Dermis microvascular lymphatic vessel endothelial cell (primary cell): ENCODE measurements at places on chromosomes 2 and 18. TPM values are rescaled to one million over a fixed set of nuclear protein-coding genes. Genes with fewer than 3 reads are reported as not detected.

- DNase-seq = no peak
Observed at GRCh38 chr2:46123013-46123412, 174.2 kb upstream of the EPAS1 start.

HOXD12 gene
- not detected in 2 replicates for total RNA-seq

DNA sequence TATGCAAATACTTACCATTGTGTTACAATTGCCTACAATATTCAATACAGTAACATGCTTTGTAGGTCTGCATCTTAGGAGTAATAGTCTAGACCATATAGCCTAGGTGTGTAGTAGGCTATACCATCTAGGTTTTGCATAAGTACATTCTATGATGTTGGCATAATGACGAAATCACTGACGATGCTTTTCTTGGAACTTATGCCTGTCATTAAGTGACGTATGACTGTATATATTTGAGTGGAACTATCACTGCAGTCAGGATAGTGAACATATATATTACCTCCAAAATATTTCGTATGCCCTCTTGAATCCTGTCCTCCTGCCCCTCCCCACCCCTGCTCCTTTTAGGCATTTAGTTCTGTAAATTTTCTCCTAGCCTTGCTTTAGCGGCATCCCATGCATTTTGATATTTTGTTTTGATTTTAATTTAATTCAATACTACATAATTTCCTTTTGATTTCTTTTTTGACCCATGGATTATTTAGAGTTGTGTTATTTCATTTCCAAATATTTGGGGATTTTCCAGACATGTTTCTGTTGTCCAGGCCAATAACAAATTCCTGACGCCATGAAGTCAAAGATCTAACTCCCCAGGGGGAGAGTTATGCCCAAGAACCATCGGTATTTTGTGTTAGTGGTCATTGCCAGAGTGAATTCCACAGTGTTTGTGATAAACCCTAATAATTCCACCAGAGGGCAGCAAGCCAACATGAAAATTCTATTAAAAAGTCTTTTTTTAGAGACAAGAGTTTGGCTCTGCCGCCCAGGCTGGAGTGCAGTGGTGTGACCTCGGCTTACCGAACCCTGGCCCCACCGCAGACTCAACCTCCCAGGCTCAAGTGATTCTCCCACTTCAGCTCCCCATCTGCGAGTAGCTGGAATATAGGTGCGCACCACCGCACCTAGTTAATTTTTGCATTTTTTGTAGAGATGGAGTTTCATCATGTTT is 24.2 kb upstream of the CASP8 start:
- peak; percentile 71 for DNase-seq

DNA sequence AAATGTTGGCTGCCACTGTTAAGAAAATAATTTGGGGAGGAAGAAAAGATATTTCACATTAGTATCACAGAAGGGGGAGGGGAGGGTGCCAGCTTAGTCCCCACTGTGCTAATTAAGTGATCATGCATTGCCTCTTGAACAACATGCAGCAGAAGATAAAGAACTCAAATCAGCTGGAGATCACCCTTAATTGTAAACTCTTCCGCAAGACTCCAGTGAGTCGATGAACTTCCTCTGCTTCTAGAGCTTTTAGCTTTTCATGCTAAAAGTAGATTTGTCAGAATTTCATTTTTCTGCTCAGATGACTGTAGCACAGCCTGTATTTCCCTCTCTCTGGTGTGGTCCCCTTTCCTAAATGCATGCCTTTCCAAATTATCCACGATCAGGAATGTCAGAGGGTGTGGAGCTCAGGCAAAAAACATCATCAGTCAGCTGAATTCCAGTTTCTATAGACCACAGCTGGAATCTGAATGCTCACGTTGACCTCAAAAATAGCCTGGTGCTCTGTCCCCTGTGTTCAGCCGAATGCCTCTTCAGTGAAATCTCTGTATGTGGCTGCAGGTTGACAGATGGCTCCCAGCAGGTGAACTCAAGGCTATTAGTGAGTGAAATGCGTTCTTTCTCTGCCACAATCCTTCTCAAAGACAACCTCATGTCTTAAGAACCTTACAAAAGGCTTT is 156.8 kb upstream of the UNC80 start:
- no peak for DNase-seq

- DNase-seq = no peak
Observed at GRCh38 chr2:235008584-235009044, 56.8 kb downstream of the SH3BP4 start.

- no peak for DNase-seq
Observed at GRCh38 chr2:15158532-15158931, 402.6 kb downstream of the NBAS start.

DNA sequence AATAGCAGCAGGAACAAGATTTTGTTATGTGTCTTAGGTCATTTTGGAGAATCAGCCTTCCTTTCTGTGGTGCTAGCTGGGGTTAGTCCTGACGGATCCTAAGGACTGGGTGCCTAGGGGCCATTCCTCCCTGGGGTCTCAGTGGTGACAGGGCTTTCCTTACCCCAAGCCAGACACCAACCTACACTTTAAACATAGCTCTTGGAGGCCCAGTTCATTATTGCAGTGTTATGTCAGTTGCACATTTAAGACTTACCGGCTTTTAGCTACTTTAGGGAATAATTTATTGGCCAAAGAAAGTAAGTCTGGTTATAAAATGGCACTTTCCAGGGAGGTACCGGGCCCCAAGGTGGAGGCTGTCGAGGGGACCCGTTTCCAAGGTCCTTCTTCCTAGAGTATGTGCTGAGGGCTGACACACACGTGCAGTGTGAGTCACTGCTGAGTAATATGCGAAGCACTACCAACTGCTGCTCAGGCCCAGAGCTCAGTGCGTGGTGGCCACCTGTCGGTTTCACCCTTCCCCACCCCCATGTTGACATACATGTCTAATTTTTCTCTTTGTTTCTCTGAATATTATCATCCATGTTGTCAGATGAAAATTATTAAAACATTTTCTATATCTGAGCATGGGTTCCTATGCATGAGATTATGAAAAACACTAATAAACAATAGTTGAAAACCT is 37.0 kb upstream of the GRHL1 start:
- peak; percentile 82 for DNase-seq

LOXHD1 gene
- total RNA-seq = under 0.01 TPM in 2 replicates

GRCh38 chr2:219018286-219018685 is 23.0 kb downstream of the CFAP65 start:
- DNase-seq = no peak

LIMS3 gene
- 7.8 and 17.2 TPM in 2 replicates for total RNA-seq

HES6 gene
- total RNA-seq = 2.0 and 2.1 TPM in 2 replicates

GRCh38 chr2:207143215-207144172 is 22.3 kb downstream of the KLF7 start:
- DNase-seq = peak; percentile 78

- no peak for DNase-seq
Observed at GRCh38 chr2:163652751-163653150, 83.1 kb downstream of the FIGN start.

GRCh38 chr18:52339891-52340371 is at the start of gene DCC:
TSS of gene DCC (plus strand) at chr18:52340197. CDS start at chr18:52340788, 591 bp downstream.
- no peak for DNase-seq

DNA sequence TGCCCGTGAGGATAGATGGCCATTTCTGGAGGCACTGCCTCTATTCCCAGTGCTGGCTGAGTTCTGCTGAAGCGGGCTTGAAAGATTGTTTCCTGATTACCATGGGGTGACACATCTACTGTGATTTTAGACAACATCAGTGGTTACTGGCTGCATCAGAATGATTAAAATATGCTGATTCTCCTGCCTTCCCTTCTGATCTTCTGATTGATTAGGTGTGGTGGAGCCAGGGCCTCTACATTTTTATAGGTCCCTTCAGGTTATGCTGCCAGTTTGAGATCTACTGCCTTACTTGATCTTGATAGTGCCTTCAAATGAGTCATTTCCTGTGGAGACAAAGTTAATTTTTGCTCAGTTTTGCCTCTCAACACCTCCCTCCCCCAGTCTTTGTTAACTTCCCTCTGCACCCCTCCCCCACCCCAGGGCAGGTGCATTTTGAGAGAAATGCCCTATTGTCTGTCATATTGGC is 31.6 kb upstream of the SNORC start:
- DNase-seq = no peak

DNA sequence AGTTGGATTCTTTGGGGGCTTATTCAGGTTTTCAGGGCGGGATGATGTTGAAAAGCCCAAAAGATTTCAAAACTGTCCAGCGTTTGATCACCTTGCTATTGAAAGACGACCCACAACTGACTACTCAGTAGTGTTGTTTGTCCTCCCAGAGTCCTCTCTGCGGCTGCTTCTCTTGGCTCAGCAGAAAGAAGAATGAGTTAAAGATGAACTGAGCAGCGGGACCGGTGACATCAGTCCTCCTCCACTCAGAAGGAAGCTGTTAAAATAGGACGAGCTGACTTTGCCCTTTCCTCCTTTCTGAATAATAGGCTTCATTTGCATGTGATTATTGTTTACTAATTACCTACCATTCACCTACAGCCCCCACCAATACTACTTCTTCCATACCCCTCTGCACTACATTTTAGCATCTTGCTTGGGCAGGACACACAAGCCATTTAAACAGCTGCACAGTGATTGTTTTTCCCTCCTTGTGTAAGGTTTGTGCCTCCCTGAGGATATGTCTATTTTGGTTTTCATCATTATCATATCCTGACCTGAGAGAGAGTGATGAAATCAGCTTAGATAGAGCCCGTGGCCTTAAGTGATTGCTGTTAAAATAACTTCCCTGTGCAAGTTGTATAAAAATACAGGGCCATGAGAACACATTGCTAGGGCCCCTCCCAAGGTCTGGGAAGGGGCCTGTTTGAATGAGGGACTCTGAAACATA is 261.8 kb downstream of the FHOD3 start:
- DNase-seq = no peak

GRCh38 chr2:64244037-64244416 is 99.8 kb upstream of the PELI1 start:
- no peak for DNase-seq

SCYGR8 gene
- total RNA-seq = not detected in 2 replicates

DSG4 gene
- total RNA-seq = not detected in 2 replicates

DNA sequence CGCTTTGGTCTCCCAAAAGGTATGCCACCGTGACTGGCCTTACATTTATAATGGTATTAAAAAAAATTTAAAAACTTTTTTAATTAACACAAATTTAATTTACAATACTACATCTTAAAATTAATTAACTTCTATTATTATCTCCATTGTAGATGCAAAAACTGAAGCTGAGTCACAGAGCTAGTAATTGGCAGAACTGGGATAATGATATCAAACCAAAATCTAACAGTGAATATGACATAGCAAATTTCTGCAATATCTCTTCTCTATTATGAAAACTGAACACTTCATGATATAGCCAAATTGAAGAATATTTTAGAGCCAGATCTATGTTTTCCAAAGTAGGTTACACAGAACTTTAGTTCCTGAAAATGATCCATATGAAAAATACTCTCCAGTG is 66.4 kb upstream of the CHAC2 start:
- no peak for DNase-seq

DNA sequence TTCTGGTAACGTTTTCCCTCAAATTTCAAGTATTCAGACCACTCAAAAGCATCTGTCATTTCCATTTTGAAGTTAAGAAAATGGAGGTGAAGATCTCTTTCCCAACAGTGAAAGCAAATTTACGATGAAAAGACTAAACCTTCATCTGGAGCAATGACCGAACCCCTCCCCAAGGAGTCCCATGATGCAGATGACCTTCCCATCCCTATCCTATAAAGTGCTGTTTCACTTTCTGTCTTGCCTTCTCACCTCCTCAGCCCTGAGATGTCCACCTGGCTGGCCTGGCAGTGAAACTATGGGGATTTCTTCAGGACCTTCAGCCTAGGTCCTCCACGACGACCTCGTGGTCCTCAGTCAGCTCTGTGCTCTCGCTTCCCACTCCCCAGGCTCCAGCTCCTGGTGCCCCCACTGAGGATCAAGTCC is 925 bp upstream of the NPC1 start:
- no peak for DNase-seq

DNA sequence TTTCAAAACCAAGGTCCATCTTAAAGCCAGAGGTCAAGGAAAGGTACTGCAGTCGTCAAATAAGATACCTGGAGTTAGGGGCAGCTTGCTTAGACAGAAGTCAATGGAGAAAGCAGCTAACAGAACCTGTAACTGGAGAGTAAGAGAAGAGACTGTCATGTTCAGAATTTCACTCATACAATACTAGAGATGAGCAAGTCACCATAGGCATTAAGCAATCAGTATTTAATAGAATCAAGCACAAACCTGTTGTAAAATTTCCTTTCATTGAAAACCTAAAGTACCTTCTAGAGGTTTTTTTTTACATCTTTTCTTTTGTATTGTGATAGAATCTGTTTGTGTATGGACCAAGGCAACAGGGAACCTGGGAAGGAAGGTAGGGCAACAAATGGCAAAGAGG is 183.4 kb upstream of the ERBB4 start:
- DNase-seq = no peak

DNA sequence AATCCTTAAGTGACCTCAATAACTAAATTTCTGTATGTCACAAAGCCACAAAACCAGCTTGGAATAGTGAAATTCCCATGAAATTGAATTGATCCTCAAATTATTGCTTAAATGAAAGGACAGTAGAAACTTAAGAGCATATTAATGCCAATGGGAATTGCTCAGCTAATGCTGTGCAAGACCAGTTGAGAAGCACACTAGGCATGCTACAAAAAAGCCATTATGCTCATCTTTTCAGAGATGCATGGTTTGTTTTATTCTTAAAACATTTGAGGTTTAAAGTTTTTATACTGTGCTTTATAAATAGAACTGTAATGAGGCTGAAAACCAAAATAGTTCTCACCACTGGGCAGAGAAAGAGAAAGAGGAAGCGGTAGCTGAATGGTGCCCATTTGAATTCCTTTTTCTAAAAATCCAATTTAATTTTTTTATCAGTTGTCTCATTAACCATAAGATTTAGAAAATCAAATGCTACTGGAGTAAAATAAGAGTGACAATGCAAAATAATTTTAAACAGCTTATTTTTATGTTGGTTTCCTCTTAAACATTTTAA is 98.6 kb downstream of the LNPK start:
- DNase-seq = no peak

DNA sequence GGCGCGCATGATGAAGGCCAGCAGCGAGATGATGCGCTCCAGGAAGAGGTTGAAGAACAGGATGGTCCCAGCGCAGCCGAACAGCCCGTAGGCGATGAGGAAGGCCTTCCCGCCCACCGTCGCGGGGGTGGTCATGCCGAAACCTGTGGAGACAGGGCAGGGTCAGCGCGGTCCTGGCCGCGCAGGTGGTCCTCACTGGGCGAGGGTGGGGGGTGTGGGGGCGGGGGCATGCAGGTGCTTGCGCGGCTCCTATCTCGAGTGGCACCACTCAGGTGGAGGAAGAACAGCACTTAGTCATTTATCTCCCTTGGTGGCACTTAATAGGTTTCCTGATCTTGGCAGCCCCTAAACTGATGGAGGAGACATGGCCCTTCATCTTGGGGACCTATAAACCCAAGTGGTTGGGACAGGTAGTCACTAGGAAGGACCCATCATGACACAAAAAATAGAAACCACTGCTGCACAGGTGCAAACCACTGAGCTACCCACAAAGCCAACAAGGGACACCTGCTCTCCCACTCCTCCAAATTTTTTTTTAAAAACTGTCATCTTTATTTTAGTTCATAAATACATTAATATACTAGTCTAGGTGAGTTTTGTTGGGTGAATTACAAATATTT is 118.8 kb downstream of the MSH2 start:
- no peak for DNase-seq
